HEK293T (cell line): ENCODE measurements at places on chromosomes 12 and 14.

DNA sequence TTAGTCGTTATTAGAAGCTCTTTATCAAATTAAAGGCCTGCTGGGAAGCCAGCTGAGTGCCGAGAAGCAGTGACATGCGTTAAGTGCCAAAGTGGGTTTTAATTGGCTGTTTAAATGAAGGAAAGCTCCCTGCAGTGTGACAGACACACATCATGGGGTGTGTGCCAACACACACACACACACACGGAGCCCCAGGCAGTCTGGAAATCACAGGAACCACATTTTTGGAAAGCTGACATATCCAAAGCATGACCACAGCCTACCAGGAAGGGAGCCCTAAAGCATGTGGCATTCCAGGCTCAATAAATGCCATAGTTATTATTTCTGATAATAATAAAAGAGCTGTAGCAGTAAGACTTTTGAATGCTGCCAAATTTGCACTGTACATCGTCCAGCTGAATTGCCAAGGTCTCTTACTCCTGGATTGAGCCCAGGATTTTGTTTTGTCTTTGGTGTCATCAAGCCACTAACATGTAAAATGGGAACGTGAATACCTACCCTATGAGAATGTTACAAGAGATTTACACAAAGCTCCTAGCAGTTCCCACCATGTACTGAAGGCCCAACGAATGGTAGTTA, 135.1 kb downstream of the TMEM30B start:
- no peak for DNase-seq

GRCh38 chr12:53061404-53062010, 11.6 kb downstream of the TNS2 start:
- DNase-seq, result no peak

- no peak for DNase-seq
Observed at GRCh38 chr12:45648070-45648469, 81.4 kb upstream of the ARID2 start.

GRCh38 chr14:71733210-71733883, 198.9 kb upstream of the RGS6 start:
- no peak for DNase-seq

GRCh38 chr14:79515158-79515557, 696.1 kb downstream of the DIO2 start:
- no peak for DNase-seq

- no peak for DNase-seq
Observed at GRCh38 chr14:49593016-49593415, 5.7 kb upstream of the LRR1 start.

- no peak for DNase-seq
Observed at GRCh38 chr14:66507181-66507721, 696 bp upstream of the GPHN start.

- no peak for DNase-seq
Observed at GRCh38 chr12:18753481-18754123, 15.7 kb downstream of the CAPZA3 start.

- no peak for DNase-seq
Observed at GRCh38 chr14:96178461-96179321, 25.9 kb upstream of the BDKRB2 start.

GRCh38 chr14:94373708-94374107, 14.7 kb downstream of the SERPINA1 start:
- no peak for DNase-seq

DNA sequence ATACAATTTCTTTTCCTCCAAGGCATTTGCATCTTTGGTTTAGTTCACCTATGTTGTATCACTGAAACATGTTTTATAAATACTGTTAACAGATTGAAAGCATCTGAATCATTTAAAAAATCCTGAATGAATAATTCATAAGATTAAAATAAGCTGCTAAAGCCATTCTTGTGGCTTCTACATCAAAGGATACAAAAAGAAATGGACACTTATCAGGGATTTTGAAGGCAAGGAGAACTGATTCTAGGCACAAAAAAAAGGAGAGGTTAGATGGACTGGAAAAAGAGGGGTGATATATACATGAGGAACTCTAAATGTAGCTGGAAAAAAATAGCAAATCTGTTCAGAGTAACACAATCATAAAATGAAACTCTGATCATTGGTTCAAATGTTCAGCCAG, 5.8 kb upstream of the OVCH1 start:
- DNase-seq, result no peak

GRCh38 chr14:59358102-59358501, 107.1 kb downstream of the GPR135 start:
- no peak for DNase-seq

GRCh38 chr12:49665384-49665783, 41.8 kb downstream of the FMNL3 start:
- DNase-seq, result no peak

GRCh38 chr14:55545779-55546178, 34.2 kb upstream of the KTN1 start:
- DNase-seq, result no peak

- DNase-seq, result no peak
Observed at GRCh38 chr14:105589161-105589925, 63.0 kb downstream of the TMEM121 start.

DNA sequence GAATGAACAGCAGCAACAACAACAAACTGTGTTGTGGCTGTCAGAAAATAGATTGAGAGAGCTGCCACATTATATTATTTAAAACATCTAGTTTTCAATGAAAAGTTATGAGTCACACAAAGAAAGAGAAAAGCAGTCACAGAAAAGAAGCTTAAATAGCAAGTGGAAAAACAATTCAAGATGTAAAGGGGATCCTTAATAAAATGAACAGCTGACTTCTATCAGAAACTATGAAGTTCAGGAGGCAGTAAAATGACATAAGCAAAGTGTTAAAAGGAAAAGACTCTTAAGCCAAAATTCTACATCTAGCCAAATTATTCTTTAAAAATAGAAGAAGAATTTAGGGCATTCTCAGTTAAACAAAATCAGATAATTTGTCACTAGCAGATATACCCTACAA, 5.6 kb downstream of the CLEC14A start:
- no peak for DNase-seq

DNA sequence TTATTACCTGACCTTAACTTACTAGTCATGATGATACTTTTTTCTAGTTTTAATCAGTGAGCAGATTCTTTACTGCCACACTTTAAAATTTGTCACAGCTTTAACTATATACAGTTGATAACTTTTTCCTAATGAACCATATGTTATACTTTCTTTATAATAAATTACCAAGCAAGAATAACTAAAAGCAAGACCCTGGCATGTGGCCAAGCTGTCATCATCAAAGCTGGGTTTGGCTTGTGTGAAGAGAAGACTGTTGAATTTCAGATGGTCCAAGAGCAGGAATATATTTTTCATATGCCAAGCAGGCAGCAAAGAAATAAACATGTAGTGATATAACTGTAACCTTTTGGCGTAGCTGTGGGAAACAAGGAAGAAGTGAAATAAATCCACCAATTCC, 93.5 kb downstream of the PUS7L start:
- DNase-seq, result no peak

- no peak for DNase-seq
Observed at GRCh38 chr12:82325540-82326336, 32.4 kb downstream of the CCDC59 start.

DNA sequence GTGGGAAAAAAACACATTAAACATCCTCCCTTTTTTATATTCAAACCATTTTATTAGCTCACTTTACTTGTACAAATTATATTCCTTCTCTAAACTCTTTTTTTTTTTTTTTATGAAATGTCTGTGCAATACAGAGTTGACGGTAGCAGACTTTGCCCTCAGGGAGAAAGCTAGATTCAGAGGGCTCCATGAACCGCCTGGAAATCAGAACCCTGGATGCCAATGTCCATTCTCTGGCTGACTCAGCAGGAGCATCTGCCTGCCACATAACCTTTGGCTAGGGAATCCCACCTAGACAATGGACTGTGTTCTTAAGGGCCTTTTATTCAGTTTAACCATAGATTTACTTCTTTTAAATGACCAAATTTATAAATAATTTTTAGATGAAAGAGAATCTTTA, 467.0 kb downstream of the MDGA2 start:
- no peak for DNase-seq

DNA sequence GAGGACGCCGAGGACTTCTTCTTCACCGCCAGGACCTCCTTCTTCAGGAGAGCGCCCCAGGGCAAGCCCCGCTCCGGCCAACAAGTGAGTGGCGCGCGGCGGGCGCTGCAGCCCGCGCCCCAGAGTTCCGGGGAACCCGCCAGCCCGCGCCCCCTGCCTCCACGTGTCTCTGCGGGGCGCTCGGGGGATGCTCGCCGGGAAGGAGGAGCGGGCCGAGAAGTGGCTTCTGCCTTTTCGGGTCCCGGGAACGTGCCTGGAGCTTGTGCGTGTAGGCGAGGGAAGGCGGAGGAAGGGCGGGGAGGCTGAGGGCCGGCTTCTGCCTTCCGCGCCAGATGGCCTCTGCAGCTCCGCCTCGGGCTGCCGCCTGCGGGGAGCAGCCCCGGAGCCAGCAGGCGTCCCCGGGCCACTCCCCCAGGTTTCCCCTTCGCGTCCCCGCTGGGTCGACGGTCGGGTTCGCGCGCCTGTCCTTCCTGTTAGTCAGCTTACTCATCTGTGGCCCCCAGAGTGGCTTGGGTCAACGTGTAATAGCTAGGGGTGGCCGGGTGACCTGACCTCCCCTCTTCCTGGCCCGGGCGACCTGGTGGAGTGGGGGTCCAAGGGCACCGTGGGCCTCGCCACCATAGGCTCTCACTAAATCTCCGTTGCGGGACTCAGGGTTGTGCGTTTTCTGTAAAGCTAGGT, 505 bp downstream of the RASSF3 start:
- peak; percentile 62 for DNase-seq

DNA sequence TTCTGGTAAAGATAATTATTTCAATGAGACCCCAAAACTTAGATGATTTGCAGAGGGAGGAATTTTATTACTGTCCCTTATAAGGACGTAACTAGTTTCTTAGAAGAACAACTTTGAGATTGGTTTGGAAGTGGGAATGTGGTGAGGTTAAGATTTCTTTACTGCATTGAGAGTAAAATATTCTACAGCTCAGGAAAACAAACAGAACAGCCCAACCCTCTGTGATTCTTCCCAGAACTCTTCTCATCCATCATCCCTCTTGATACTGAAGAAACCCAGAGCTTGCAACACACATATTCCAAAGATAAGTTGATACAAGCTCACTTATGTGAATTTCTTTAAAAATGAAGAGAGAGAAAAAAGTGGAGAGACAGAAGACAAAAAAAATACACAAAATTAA, 234.2 kb downstream of the CRADD start:
- no peak for DNase-seq

GRCh38 chr12:62434494-62435302, 31.9 kb upstream of the MON2 start:
- DNase-seq, result no peak

DNA sequence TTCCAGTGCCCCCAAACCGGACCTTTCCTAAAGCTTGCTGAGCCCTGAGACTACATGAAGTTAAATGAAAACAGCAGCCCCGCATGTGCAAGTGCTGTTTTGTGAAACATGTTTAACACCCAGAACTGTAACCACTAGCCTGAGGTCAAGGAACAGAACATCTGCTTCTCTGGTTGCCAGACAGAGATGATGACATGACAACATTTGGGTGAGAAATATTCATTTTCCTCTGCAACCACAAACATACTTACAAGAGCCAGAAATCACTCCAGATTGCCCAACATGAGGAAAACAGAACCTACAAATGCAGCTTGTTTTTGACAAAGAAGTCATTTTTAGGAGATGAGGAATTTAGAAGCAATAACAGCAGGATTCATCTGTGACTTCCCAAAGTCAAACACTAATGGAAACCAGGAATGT, 110.4 kb downstream of the BCAT1 start:
- DNase-seq, result no peak

DNA sequence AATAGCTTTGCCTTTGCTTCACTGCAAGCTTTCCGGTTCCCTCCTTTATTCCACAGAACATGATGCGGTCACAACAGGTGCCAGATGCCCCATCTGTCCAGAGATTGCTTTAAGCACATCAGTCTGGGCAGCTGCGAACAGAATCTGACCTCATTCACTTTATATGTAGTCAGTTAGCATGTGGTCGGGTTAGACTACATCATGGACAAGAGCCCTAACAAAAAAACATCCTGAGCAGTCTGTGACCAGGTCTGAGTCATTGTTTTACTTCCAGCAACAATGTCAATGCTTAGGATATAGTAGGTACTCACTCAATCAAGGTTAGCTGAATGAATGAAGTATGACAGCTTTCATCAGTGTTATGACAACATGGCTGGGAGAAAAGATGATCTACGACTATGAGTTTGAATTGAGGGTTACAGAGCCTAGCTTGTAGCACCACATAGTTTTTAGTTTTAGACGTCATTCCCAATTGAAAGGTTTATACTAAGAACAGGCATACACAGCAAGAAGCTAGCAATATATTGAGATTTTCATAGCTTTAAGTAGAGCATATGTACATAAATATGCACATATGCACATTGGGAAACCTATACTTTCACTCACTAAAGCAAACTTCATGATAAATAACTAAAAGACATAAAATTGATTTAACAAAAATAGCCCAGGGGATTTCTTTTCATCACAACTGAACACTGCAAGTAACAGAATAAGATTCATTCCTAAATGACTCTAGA, 64.2 kb upstream of the TMCC3 start:
- no peak for DNase-seq

- DNase-seq, result no peak
Observed at GRCh38 chr12:31007153-31007495, 66.5 kb upstream of the DDX11 start.

DNA sequence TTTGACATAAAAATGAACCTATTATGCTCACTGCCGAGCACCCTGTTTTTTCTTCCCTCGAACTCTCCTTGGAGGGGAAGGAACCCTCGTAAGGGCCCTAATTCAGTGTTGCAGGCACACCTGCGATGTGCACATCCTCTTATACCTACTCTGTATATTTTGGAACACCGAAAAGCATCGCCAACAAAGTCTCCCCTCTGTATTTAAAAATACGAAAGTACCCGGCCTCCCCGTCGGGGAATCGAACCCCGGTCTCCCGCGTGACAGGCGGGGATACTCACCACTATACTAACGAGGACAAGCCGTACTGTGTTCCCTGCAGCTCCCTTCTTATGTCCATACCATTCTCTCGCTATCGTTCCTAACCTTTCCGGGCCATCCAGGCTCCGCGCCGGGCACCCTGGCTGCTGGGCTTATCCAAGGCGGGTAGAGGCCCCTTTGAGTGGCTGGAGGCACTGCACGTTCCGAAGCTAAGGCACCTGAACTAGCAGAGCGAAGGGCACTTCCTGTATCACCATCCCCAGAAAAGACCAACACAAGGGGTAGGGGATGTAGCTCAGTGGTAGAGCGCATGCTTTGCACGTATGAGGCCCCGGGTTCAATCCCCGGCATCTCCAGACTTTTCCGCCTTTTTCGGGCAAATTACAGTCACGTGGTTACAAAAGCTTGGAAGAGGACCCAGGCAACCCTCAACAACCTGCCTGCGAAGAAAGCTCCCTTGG, 25.1 kb upstream of the UBC start:
- peak; percentile 78 for DNase-seq
